Activated CD4-positive, alpha-beta T cell treated with anti-CD3 and anti-CD28 coated beads, Interleukin-2, amount 10 ng/mL, durations not matched to agents 24 days and 14 days (primary cell): ENCODE measurements at places on chromosomes 2 and 18.
A peak's percentile ranks its signal among the peaks of the same experiment; 100 is the strongest.

DNA sequence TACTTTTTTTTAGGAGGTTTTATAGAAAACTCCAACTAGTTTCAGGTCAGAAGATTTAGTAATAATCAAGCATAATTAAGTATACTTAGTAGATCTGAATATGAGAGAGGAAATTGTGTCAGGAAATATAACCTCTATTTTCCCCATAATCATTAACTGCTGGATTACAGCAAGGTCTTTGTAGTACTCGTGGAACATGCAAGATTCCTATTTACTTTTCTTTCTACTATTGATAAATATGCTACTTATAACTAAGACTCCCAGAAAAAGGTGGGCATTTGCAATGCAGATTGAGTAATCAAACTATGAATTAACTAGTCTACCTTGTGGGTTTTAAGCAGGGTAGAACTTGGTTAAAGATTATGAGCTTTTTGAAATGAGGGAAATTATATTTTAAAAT lies 570.1 kb downstream of the LRP1B start:
- DNase-seq: no peak

- DNase-seq: no peak
These were observed 62.2 kb downstream of the ARMC9 start for GRCh38 chr2:231260442-231261208.

DNA sequence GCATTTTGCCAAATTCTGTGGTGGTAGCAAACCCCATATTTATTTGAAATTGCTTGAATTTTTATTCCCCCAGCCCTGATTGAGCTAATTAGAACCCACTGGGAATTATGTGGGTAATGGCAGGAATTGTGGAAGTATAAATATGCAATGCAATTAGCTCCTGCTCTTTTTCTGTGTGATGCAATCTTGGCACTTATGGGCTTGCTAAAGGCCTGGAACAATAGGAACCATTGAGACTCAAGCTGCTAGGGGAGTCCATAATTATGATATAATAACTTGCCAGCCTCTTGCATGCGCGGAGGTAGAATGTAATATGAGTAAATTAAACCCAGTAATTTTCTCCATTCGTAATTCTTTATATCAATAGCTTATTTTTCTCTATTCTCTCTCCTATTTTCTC lies 267.6 kb upstream of the THSD7B start:
- DNase-seq: no peak

GRCh38 chr2:68715353-68716041 lies 19.1 kb upstream of the ARHGAP25 start:
- peak; percentile 75 for DNase-seq

GRCh38 chr18:24546307-24546706 lies 85.9 kb downstream of the HRH4 start:
- no peak for DNase-seq

DNA sequence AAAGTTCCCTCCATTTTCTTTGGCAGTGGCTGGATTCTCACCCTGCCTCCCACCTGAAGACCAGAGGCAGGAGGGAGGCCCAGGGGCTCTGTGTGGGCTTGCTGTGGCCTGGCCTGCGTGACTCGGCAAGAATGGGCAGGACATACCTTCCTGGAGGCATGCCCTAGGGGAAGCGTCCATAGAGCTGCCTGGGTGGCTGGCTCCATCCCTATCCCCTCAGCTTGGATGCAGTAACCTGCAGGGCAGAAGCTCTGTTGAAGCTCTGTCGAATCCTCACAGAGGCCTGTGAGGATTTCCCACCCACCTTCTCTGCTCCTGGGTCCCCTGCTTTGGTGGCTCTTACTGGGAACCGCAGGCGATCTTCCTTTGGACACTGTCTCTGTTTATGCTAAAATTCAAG lies 1.3 kb upstream of the PRSS56 start:
- DNase-seq: no peak

- no peak for DNase-seq
These were observed 1.4 kb upstream of the DOK6 start for GRCh38 chr18:69399253-69399652.
